EL (cell line): ENCODE measurements at places on chromosomes 12 and 14.
A peak's percentile ranks its signal among the peaks of the same experiment; 100 is the strongest.

DNA sequence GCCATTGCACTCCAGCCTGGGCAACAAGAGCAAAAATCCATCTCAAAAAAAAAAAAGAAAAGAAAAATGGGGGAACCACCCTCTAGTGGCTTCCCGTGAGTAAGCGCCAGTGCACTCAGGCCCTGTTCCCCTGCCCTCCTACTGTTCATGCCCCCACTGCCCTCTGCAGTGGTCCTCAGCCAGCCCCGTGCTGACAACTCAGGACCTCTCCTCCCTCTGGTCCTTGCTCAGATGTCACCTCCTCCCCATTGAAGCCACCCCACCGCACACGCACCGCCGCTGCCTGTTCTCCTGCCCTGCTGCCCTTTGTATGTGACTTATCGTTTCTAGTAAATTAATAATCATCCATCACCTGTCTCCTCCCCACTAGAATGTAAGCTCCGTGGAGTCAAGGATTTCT lies 58.8 kb upstream of the DYNC1H1 start:
- no peak for DNase-seq

DNA sequence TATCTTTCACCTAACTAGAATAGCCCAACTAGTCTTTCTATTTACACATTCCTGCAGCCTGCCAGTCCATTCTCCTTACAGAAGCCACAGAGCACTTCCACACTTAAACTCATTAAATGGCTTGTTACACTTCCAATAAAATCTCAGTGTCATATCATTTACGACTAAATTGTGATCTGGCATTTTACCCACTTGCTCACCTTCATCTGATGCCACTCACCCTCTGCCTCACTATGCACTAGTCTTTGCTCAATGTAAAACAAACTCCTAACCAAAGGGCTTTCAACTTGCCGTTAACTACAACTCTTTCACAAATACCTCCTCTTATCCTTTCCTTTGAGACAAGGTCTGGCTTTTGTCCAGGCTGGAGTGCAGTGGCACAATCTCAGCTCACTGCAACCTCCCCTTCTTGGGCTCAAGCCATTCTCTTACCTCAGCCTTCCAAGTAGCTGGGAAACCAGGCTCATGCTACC lies 24.1 kb downstream of the YAF2 start:
- peak; percentile 22 for DNase-seq

- DNase-seq: no peak
Observed at GRCh38 chr12:8559676-8560075, 19.0 kb upstream of the CLEC4E start.

- DNase-seq: no peak
Observed at GRCh38 chr14:84490081-84490480, 1039.9 kb upstream of the FLRT2 start.

GRCh38 chr12:74817499-74817898 lies 279.9 kb downstream of the ATXN7L3B start:
- no peak for DNase-seq

DNA sequence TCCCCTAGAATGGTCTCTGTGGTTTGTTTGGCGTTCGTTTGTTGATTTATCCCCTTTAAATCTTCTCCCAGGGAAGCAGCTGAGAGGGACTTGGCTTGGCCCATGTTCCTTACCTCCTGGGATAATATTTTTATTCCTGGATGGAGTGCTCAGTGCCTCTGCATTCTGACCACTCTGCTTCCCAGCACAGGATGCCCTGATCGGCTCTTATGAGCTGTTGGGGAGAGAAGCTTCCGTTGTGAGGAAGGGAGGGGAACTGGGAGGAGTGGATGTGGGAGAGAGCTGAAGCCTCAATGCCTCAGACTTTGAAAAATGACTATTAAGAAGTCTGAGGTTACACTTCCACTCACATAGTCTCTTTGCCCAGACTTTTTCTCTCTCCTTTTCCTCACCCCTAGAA lies 114.8 kb downstream of the SMOC1 start:
- DNase-seq: no peak

GRCh38 chr12:85058339-85058738 lies 22.2 kb downstream of the LRRIQ1 start:
- DNase-seq: no peak

DNA sequence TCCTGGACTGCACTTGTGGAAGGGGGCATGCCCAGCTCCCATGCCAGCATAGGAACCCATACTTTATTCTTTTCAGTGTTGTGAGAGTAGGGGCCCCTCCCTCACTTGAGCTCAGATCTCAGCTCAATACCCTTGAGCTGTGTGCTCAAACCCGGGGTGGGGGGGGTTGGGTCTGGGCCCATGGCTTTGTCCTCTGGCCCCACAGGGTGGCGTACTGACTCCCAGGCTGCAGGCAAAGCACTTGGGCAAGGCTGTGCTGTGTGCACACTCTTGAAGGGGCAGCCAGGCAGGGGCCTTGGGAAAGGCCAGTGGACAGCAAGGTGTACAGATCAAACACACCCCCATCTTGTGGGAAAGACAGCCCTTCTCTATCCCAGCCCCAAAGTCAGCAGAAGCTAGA lies 81.8 kb downstream of the WIF1 start:
- DNase-seq: no peak

GRCh38 chr12:95164656-95165055 lies 52.6 kb downstream of the FGD6 start:
- DNase-seq: peak; percentile 61

DNA sequence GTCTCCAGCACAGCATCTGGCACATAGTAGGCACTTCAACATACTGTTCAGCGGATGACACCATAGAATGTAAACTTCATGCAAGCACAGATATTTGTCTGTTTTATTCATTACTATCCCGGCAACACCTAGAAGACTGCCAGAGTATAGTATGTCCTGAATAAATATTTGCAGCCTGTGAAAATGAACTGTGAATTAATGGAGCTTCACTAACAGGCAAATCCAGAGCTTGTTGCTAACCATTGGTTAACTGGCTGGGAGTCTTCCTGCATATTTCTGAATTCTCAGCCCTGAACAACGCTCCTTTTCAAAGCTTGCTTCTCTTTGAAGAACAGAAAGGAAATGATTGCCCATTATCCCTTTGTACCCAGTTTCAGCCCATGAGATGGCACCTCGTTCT lies 243.3 kb upstream of the CRY1 start:
- no peak for DNase-seq

- DNase-seq: no peak
Observed at GRCh38 chr14:97486601-97487120, 689.5 kb downstream of the VRK1 start.

- no peak for DNase-seq
Observed at GRCh38 chr12:131892711-131893604, 1.5 kb upstream of the ULK1 start.

DNA sequence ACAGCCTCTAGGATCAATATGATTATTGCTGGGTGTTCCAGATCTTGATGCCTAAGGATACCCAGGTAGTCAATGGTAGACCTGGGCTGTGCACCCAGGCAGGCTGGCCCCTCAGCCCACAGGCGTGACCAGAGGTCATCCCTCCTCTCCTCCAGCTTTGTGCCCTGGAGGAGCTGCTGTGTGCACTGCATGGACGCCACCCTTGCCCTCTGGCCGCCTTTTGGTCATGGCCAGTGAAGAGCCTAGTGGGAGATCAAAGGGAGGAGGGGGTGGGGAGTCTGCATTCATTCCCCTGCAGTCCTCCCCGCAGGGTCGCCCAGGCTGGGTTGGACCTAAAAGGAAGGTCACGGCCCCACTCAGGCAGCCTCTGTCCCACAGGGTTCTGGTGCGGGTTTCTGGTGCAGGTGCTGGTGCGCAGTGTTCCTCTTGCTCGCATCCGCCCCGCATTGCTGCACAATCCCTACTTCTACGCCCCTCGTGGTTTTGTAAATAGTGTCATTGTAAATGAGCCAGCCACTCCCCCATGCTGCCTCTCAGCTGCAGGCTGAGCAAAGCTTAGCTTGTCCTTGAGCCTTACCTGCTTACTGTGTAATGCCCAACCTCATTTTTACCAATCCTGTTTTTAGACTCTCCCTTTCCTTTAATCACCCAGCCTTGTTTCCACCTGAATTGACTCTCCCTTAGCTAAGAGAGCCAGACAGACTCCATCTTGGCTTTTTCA lies 55.3 kb downstream of the PSMA6 start:
- DNase-seq: no peak

DNA sequence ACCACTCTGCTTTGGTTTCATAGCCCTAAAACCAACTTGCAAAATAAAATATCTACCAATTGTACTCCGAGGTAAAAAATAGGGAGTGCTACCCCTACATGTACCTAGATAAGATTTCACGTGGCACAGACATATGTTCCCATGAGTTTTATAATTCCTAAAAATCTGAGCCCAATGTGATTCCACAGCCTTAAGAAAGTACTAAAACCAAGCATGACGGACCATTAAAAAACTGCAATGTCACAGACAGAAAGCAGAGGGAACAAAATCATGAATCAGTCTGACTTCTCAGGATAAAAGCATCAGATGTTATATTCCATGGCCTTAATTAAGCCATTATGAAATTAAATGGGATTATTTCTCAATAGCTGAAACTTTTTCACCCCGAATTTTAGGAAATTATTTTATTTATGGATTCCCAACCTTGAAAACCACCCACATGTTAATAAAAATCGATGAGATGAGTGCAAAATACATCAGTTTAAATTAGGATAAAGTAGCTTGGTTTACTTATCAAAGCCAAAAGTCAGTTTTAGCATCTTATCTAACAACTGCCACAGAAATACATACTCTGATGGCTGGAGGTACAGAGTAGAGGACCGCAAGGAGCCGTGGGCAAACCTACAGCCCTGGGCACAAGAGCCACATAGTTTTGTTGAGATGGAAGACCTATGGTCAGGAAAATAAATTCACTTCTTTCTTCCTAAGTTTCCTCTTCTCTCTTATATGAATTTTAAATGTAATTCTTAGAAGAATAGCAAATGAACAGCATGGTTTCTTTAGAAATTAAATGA lies 4.5 kb downstream of the ITPR2 start:
- DNase-seq: no peak

DNA sequence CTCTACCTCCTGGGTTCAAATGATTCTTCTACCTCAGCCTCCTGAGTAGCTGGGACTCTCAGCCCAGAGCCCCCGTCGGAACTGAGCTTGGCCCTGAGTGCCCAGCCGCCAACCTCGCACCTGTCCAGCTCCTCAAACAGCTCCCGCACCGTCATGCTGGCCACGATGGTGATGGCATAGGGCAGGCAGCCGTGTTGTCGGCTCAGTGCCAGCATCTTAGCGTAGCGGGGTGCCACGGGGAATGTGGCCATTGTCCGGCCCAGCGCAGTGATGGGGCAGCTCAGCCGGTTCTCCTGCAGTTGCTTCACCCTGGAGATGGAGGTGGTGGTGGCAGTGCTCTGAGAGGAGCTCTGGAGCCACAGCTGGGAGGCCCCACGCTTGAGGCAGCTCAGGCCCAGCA lies 32.4 kb downstream of the DHX37 start:
- no peak for DNase-seq

DNA sequence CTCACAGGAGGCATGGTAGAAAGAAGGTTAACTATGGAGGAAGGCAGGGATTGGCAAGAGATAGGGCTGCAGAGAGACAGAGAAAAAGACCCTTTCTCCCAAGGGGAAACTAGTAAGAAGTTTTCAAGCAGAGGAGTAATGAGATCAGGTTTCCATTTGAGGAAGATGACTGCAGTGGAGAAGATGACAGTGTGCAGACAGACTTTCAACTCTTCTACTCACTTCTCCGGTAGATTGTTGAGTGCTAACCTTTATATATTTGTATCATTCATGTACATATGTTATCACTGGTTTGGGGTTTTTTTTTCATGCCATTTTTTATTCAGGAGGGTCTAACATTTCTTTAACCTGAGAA lies 5.9 kb upstream of the B3GNT4 start:
- DNase-seq: no peak

DNA sequence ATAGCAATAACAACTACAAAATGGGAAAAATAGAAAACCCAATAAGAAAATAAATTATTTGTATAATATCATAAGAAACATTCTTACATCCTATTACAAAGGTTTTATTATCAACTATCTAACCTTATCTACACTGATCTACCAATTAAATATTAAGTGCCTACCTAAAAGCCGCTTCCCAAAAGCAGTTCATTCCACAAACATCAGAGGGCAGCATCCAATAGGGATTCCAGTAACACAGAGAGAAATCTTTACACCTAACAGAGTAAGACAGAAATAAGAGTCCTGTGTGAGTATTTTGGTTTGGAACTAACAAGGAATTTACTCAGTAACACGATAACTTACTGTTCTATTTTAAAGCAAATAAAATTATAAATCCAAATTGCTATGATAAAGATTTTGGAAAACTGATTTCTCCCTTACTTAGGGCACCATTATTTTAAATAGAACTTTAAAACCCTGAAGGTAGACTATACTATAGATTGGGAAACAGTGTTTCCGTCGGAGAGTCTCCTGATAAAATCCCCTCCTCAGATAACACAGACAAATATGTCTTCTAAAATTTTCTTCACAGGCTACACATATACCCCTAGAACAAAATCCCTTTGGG lies 15.0 kb downstream of the GXYLT1 start:
- peak; percentile 75 for DNase-seq

DNA sequence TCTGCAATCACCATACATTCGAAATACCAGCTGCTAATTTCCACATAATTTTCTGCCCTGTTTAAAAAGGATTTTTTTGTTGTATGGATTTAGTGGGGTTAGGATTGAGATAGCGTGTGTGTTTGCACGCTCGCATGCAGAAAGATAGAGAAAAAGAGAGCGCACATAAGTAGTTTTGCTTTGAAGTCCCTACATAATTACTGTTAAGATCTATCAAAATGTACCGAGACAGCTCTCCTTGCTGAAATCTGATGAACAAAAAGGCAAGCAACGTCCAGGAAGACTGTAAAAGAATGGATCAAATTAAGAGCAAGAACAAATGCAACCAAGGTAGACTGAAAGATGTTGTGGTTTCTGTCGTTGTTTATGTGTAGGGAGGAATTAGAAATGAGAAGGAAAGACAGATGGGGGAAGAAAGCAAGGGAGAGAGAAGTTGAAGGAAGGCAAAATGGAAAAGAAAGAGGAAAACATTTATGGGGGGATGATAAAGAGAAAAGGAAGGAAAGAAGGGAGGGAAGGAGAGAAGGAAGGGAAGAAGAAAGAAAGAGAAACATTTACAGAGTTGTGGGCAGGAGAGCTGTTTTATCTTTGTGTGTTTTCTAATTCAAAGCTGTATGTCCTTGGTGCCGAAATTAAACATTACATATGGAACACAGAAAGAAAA lies 522.3 kb downstream of the MED13L start:
- peak; percentile 45 for DNase-seq

GRCh38 chr14:39447175-39447661 lies 15.0 kb upstream of the FBXO33 start:
- no peak for DNase-seq

GRCh38 chr14:54935958-54936357 lies 33.3 kb upstream of the GCH1 start:
- DNase-seq: peak; percentile 62

DNA sequence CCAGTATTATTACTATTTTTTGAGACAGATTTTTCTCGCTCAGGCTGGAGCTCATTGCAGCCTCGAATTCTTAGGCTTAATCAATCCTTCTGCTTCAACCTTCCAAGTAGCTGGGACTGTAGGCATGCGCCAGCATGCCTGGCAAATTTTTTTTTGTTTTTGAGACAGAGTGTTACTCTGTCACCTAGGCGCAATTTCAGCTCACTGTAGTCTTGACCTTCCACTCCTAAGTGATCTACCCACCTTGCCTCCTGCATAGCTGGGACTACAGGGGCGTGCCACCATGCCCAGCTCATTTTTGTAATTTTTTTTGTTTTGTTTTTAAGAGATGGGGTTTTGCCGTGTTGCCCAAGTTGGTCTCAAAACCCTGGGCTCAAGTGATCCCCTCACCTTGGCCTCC lies 15.2 kb downstream of the ERC1 start:
- no peak for DNase-seq

GRCh38 chr12:27535318-27535717 lies 11.3 kb downstream of the PPFIBP1 start:
- no peak for DNase-seq
